ENCODE measurements at places on chromosomes 12 and 14.

DNA sequence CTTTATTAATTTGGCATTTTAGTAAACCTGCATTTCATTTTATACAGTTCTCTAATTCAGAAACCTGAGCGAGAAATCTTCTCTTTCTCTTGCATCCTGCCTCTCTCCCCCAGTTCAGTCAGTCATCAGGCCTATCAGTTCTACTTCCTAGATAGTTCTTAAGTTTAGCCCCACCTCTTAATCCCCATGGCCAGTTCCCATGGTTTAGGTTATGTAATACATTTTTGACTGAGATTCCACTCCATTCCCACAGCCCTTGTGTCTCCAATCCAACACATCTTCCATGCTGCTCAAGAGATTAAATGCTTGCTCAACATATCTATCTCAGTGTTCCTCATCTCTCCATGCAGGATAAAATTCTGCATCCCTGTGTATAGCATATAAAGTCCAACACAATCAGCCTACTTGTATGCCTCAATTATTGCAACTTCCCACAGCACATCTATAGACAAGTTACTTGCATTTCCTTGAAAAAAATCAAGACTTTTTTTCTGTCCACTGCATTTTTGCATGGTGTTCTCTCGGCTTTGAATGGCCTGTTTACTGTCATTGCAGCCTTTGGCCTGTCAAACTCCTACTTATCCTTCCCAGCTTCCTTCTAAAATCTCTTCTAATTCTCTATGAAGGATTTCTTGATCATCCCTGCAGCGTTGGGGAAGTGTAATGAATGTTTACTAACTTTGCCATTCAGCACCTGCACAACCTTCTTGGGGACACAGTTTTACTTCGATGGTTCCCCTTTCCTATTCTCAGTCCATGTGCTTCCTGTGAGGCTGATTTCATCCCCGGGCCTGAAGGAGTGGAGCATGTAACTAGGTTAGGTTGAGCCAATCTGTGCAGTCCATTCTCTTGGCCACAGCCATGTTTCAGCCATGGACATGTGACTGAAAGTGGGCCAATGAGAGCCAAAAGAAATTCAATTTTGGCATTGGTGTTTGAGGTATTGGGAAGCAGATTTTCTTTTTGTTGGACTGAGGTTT is 80.8 kb downstream of the DACT1 start:
- DNase-seq, result no peak

GRCh38 chr12:1929241-1929984 is 11.0 kb upstream of the CACNA2D4 start:
- no peak for DNase-seq

GRCh38 chr12:92621833-92622232 is 81.0 kb upstream of the PLEKHG7 start:
- no peak for DNase-seq

DNA sequence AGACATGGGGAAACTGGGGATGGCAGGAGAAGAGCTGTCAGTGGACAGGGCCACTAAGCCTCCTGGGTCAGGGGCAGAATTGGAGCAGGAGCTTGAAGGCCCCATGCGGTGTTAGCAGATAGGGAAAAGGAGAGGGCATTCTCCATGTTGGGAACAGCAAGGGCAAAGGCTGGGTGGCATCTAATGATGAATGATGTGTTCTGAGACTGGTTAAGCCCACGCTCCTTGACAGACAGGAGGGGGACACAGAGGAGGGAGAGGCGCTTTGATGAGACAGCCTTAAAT is 63.0 kb downstream of the CLMN start:
- DNase-seq, result no peak

GRCh38 chr14:93012951-93013719 is 90.2 kb downstream of the CHGA start:
- no peak for DNase-seq

GRCh38 chr14:92040431-92041051 is 682 bp upstream of the TRIP11 start:
- no peak for DNase-seq

- DNase-seq, result no peak
Measured at GRCh38 chr12:60279221-60279620, 683.4 kb downstream of the SLC16A7 start.

DNA sequence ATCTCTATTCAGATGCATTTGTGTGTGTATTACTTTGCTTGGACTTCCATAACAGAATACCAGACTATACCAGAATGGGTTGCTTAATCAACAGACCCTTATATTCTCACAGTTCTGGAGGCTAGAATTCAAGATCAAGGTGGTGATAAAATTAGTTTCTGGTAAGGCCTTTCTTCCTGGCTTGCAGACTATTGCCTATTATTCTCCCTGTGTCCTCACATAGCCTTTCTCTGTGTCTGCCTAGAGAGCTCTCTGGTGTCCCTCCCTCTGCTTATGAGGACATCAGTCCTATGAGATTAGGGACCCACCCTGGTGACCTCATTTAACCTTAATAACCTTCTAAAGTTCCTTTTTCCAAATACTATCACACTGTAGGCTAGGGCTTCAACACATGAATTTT is 106.0 kb downstream of the FAR2 start:
- no peak for DNase-seq

- no peak for DNase-seq
Measured at GRCh38 chr14:95713596-95714371, at the start of gene TCL1A. Gene TCL1A, minus strand, starts transcription at chr14:95714125. Its CDS starts 59 bp downstream, at chr14:95714066.

GRCh38 chr14:101737414-101738339 is 23.8 kb upstream of the PPP2R5C start:
- DNase-seq, result no peak

- DNase-seq, result no peak
Measured at GRCh38 chr12:52920937-52921336, 16.1 kb upstream of the KRT8 start.

DNA sequence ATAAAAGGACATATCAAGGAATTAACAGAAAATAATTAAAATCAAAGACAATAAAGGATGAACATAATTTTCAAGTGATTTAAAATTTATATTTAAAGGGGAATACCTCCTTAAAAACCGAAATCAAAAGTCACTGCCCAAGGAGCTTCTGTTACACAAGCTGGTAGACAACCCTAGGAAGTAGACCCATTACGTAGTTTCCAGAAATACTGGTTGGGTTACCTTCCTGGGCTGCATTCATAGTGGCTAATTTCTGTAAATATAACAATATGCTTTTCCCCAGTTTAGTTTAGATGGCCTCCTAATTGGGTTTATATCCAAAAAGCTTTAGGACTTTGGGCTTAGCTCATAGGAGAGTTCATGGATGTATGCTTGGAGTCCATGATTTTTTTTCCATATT is 2.1 kb upstream of the EDDM3A start:
- DNase-seq, result no peak
